ENCODE measurements at places on chromosomes 1 and 21.

GRCh38 chr1:175207971-175208370 lies 15.4 kb upstream of the KIAA0040 start:
- no peak overlapping the region for H3K27ac ChIP-seq
- H3K4me1 ChIP-seq: no peaks in the 10 kb centered on the region
- H3K27me3 ChIP-seq: peaks cover 22% of the 10 kb centered on the region
- H3K4me3 ChIP-seq: no peak overlapping the region

DNA sequence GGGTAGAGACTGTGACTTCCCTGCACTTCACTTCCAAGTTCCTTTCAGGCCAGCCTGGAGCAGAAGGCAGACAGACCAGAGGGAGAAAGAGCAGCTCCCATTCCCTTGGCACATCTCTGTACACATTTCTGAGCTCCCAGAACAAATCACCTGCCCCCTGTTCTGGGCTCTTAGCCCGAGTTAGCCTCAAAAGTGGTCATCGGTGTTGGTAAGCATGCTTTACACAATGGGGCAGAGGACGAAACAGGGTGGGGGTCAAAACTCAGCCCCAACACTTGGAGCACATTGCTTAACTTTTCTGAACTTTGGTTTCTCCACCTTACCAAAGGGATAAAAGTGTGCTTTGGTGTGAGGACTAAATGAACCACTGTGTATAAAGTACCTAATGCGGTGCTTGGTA lies 98.7 kb downstream of the DAB1 start:
- no peak overlapping the region for H3K4me3 ChIP-seq
- no peak overlapping the region for H3K27ac ChIP-seq
- H3K36me3 ChIP-seq: no peaks in the 10 kb centered on the region
- H3K27me3 ChIP-seq: peaks cover 4% of the 10 kb centered on the region

GRCh38 chr1:212635141-212635631 lies 26.6 kb downstream of the ATF3 start:
- no peaks in the 10 kb centered on the region for H3K4me1 ChIP-seq
- H3K27me3 ChIP-seq: peaks cover 13% of the 10 kb centered on the region
- no peak for DNase-seq
- no peak overlapping the region for H3K4me3 ChIP-seq

DNA sequence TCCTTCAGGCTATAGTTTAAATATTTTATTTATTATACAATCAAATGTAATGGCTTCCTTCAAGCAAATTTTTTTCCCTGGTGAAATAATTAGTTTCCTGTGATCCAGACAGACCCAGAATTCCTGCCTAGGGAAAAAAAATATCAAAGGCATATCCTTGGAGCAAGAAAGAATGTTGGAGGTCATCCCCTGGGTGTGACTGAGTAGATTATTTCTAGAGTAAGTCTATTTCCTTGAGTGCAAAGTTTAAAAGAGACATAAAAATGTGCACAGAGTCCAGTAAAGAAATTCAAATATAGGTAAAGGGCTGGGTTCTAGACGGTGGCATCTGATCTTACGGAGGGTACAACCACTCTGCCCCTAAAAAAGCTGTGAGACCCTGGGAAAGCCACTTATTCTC lies 32.2 kb upstream of the SAMD13 start:
- H3K4me1 ChIP-seq: peaks cover 36% of the 10 kb centered on the region
- no peak for DNase-seq
- peaks cover 11% of the 10 kb centered on the region for H3K36me3 ChIP-seq
- no peaks in the 10 kb centered on the region for H3K27me3 ChIP-seq
- no peak overlapping the region for H3K4me3 ChIP-seq
- peak overlapping the region; percentile 64 for H3K27ac ChIP-seq

DNA sequence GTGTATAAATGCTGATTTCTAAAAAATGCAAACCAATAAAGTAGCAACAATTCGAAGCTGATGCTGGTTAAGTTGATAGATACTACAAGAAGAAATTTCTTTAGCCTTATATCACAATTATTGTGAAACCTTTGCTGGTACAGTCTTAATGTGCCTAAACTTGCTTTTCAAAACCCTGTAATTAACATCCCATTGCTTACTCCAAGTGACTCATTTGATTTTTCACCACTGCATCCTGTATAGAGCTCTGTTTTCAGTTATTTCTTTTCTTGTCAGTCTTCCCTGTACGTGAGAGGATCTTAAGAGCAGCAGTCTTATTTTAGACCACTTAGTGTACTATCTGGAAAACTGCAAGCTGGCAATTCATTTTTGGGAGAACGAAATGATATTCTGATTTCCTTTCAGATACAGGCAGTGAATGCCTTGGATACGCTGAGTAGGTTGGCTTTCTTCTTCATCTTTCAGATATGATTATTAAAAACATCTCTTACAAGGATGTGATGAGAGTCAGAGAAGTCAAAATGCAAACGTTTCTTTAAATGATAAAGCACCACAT lies 210.3 kb downstream of the KCTD3 start:
- H3K27me3 ChIP-seq: peaks cover 6% of the 10 kb centered on the region
- no peak overlapping the region for H3K27ac ChIP-seq
- H3K4me3 ChIP-seq: no peak overlapping the region
- peaks cover 7% of the 10 kb centered on the region for H3K4me1 ChIP-seq
- no peaks in the 10 kb centered on the region for H3K36me3 ChIP-seq

GRCh38 chr1:197306381-197307062 lies 38.5 kb downstream of the CRB1 start:
- no peak for DNase-seq
- H3K27me3 ChIP-seq: no peaks in the 10 kb centered on the region
- H3K36me3 ChIP-seq: no peaks in the 10 kb centered on the region
- no peak overlapping the region for H3K27ac ChIP-seq
- no peak overlapping the region for H3K4me3 ChIP-seq

DNA sequence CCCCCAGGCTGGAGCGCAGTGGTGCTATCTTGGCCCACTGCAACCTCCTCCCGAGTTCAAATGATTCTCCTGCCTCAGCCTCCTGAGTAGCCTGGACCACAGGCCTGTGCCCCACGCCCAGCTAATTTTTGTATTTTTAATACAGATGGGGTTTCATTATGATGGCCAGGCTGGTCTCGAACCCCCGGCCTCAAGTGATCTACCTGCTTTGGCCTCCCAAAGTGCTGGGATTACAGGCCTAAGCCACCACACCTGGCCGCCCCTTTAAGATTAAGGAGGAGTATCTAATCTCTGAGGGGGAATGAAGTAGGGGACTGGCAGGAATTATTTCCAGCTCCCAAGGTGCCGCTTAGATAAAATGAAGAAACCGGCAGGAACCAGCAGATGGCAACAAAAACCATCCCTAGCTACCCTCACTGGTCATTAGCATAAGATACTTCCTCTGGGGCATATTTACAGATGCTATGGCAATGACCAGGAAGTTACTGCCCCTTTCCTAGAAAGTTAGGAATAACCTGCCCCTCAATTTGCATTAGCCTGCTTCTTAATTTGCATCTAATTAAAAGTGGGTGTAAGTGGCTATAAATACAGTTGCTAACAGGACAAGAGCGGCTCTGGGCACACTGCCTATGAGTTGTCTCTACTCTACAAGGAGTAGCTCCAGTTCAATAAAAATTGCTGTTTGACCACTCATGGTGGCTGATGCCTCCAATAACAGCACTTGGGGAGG lies 7.1 kb upstream of the NSUN4 start:
- no peaks in the 10 kb centered on the region for H3K36me3 ChIP-seq
- H3K27me3 ChIP-seq: no peaks in the 10 kb centered on the region
- DNase-seq: no peak
- no peak overlapping the region for H3K27ac ChIP-seq
- H3K4me3 ChIP-seq: no peak overlapping the region

- DNase-seq: no peak
- peaks cover 8% of the 10 kb centered on the region for H3K4me1 ChIP-seq
- H3K27ac ChIP-seq: no peak overlapping the region
- no peak overlapping the region for H3K4me3 ChIP-seq
Measured at GRCh38 chr1:25737130-25737529, 62.9 kb upstream of the SELENON start.

DNA sequence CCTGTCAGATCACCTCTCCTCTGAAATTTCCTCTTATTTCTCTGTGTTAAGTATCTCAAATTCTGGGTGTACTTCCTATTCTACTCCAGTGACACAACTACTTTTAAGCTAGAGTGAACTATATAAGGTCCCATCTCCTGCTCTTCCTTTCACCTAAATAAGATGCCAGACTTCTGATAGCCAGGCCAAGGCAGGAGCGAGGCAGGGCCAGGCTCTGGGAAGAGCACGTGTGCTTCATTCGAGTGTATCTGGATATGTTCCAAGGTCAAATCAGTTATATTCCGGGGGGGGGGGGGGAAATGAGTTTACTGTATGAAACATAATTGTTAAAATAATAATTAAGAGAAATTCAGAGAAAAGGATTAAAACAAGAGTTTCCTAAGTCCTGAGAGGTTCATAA lies 60.1 kb downstream of the LRRC71 start:
- no peak for DNase-seq
- no peak overlapping the region for H3K4me3 ChIP-seq
- no peak overlapping the region for H3K27ac ChIP-seq
- H3K4me1 ChIP-seq: no peaks in the 10 kb centered on the region
- peaks cover 59% of the 10 kb centered on the region for H3K36me3 ChIP-seq
- no peaks in the 10 kb centered on the region for H3K27me3 ChIP-seq

- peak overlapping the region; percentile 81 for H3K27ac ChIP-seq
- no peak overlapping the region for H3K4me3 ChIP-seq
- no peak for DNase-seq
- no peaks in the 10 kb centered on the region for H3K27me3 ChIP-seq
- H3K36me3 ChIP-seq: peaks cover 8% of the 10 kb centered on the region
Measured at GRCh38 chr1:42282024-42282579, 52.9 kb downstream of the FOXJ3 start.

GRCh38 chr1:24606621-24607020 lies 36.5 kb upstream of the SRRM1 start:
- no peaks in the 10 kb centered on the region for H3K4me1 ChIP-seq
- peak overlapping the region; percentile 11 for H3K27ac ChIP-seq
- peaks cover 3% of the 10 kb centered on the region for H3K27me3 ChIP-seq
- no peak overlapping the region for H3K4me3 ChIP-seq
- no peaks in the 10 kb centered on the region for H3K36me3 ChIP-seq

GRCh38 chr21:26790296-26790695 lies 54.9 kb downstream of the ADAMTS1 start:
- H3K27me3 ChIP-seq: peaks cover 4% of the 10 kb centered on the region
- peaks cover 8% of the 10 kb centered on the region for H3K4me1 ChIP-seq
- H3K27ac ChIP-seq: peak overlapping the region; percentile 0
- no peak for DNase-seq
- H3K36me3 ChIP-seq: no peaks in the 10 kb centered on the region
- no peak overlapping the region for H3K4me3 ChIP-seq

GRCh38 chr1:161803181-161803580 lies 37.1 kb downstream of the ATF6 start:
- no peak for DNase-seq
- no peaks in the 10 kb centered on the region for H3K27me3 ChIP-seq
- peaks cover 14% of the 10 kb centered on the region for H3K4me1 ChIP-seq
- peaks cover 27% of the 10 kb centered on the region for H3K36me3 ChIP-seq
- no peak overlapping the region for H3K27ac ChIP-seq
- H3K4me3 ChIP-seq: no peak overlapping the region

- H3K27ac ChIP-seq: no peak overlapping the region
- peaks cover 31% of the 10 kb centered on the region for H3K36me3 ChIP-seq
- H3K4me1 ChIP-seq: peaks cover 39% of the 10 kb centered on the region
- H3K4me3 ChIP-seq: no peak overlapping the region
Measured at GRCh38 chr1:112697781-112698201, 9.1 kb downstream of the RHOC start.

DNA sequence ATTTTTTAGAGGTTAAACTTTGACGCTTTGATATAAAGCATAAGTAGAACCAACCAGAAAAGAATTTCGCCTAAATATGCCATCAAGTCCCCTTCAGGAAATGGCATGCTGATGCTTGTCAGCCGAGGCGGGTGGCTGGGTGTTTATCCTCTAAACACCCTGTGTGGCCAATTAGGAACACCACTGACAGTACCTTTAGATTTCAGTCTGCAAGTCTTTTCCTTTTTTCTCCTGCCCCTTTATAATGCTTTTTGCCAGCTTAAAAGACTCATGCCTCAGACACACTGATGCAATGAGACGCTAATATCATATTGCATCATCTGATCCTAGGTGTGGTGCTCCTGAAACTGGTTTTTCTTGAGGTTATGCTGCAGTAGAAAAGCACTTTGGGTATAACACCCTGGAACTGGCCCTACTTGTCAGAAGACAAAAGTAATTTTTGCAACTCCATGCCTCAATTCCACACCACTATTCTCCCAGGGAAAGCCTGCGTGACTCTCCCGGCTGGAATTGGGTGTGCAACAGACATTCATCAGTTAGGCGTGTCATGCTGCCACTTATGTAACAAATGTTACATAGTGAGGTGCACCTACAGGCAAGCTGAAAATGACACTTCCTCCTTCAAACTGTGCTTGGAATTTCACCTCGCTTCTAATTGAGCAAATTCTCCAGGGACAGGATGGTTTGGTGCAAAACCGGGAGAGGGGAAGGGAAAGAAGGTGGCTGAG lies 2.0 kb upstream of the RCC2 start:
- no peak for DNase-seq
- H3K27me3 ChIP-seq: peaks cover 20% of the 10 kb centered on the region
- peak overlapping the region; percentile 95 for H3K27ac ChIP-seq

GRCh38 chr1:75132812-75133619 lies 1.2 kb upstream of the LHX8 start:
- no peaks in the 10 kb centered on the region for H3K36me3 ChIP-seq
- peak overlapping the region; percentile 85 for H3K4me3 ChIP-seq
- peak overlapping the region; percentile 46 for H3K27ac ChIP-seq
- DNase-seq: no peak
- peaks cover 34% of the 10 kb centered on the region for H3K4me1 ChIP-seq
- peaks cover 97% of the 10 kb centered on the region for H3K27me3 ChIP-seq

DNA sequence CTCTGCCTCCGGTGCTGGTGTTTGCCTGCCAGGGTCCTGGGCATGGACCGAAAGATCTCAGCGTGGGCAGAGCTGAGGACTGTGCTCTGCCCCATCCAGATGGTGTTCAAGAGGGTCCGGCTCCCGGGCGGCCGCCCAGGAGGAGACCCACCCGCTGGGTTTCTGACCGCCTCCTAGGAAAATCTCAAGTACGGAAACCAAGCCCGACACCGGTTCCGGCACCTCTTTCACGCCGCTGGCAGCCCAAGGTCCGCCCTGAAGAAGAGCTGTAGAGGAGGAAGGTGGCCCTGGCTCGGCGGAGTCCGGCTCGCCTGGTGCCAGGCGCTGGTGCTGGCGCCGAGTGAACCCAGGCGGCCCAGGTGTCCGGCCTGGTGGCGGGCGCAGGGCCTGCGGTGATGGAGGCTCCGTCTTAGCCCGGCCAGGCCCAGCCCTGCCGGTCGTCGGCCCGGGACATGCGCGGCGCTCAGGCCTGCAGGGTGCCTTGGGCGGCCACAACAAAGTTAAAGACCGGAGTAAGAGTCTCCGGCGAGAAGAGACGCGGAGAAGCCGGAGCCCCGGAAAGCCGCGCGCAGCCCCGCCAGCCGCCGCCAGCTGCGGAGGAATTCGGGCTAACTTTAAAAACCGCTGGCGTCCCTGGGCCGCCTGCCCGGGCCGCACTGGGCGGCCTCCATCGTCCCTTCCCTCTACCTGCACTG lies 1.5 kb downstream of the GRIK3 start:
- no peak for DNase-seq
- peak overlapping the region; percentile 44 for H3K4me3 ChIP-seq
- H3K4me1 ChIP-seq: peaks cover 5% of the 10 kb centered on the region
- H3K27ac ChIP-seq: no peak overlapping the region
- H3K36me3 ChIP-seq: no peaks in the 10 kb centered on the region

- no peak for DNase-seq
- H3K4me1 ChIP-seq: no peaks in the 10 kb centered on the region
- H3K36me3 ChIP-seq: no peaks in the 10 kb centered on the region
- H3K4me3 ChIP-seq: no peak overlapping the region
- no peaks in the 10 kb centered on the region for H3K27me3 ChIP-seq
Measured at GRCh38 chr21:34228792-34229191, 135.0 kb upstream of the KCNE2 start.

GRCh38 chr1:9121496-9122409 lies 7.1 kb downstream of the GPR157 start:
- no peaks in the 10 kb centered on the region for H3K36me3 ChIP-seq
- no peak for DNase-seq
- H3K27ac ChIP-seq: peak overlapping the region; percentile 33
